ENCODE measurements at places on chromosomes 7 and 10.

GRCh38 chr7:135364206-135364605 is 130.6 kb downstream of the STRA8 start:
- no peak for DNase-seq

- no peak for DNase-seq
Observed at GRCh38 chr7:80785276-80785675, 133.6 kb downstream of the SEMA3C start.

DNA sequence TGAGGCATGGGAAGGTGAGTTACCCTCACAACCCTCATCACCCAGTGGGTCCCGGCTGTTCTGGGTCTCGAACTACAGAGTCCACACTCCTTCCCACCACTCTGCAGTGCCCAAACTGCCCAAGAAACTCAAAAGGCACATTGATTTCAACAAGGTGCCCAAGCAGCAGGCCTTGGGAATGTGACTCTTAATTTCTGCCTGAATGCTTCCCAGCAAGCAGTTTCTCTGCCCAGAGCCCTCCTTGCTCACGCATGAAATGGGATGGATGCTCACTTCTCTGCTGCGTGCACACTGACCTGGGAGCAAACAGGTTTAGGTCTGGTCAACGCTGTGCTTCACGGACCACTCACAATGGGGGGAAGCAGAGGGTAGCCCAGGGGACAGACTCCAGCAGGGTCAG is 77.9 kb downstream of the GRB10 start:
- DNase-seq, result no peak

DNA sequence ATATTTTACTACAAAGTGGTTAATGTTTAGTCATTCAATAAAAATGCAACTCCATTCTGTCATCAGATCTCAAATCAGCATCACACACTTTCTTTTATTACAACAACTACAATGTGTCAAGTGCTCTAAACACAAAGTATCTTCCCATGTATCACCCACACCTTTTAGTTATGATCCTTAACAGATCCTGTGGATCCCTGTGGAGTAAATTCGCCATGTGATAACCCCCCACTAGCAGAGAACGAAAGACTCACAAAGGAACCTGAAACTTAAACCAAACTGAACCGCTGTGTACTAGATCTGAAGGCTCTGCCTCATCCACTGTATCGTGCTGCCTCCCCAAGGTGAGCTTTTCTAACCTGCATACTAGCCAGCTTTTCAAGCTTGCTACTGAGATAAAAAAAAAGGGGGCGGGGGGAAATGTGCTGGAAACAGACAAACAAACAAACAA is 1.7 kb downstream of the DPY19L1 start:
- no peak for DNase-seq

DNA sequence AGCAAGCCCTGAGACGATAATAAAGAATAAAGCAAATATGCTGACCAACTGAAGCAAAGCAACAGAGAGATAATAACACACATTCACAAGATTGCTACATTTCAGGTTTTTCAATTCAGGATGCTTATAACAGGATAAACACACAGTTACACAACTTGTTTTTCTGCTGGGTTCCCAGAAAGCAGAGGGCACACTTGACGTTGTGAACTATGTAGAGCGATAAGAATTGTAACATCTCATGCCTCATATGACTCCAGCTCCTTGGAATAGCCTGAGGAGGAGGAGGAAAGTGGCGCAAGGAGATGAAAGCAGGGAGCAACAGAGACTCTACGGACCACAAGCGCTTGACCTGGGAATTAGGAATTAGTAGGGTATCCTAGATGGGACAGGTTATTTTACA is 201.7 kb downstream of the SKAP2 start:
- no peak for DNase-seq
